ENCODE measurements at places on chromosomes 11 and 22.

- no peak for DNase-seq
Observed at GRCh38 chr11:117371453-117371852, 43.8 kb downstream of the CEP164 start.

GRCh38 chr11:94305146-94305545 is 766 bp downstream of the IZUMO1R start:
- DNase-seq = peak; percentile 65

GRCh38 chr22:50606165-50606945 is 5.8 kb downstream of the MAPK8IP2 start:
- no peak for DNase-seq

DNA sequence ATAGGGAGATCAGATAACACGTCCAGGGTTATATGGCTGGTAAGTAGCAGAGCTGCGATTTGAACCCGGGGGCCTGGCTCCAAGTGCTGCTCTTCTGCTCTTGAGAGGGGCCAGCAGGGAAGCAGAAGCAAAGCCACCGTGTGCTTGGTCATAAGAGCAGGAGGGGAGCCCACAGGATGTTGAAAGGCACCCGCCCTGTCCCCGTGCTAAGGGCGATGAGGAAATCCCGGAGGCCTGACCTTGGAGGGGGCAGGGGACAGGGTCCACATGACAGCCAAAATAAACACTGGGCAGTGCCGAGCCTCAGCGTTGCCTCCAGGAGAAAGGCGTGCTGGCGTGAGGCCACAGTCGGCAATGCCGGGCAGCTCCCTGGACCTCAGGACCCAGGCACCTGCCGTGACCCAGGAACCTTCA is 28.8 kb downstream of the TOM1 start:
- no peak for DNase-seq

DNA sequence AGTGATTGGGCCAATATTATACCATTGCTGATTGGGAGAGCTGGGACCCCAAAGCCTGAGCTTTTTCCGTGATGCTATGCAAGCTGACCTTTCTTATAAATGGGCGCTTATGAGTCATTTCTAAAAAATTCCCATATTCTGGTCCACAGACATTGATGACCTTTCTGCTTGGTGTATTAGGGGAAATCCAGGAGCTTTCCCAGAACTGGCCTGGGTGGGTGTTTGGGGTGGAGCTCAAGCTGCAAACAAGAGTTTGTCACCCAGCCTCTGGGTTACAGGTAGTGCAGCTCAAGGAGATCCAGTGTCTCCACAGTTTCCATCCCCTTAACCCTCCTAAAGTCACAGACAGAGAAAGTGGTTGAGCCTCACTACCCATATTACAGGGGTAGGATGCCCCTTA is 67.7 kb downstream of the CCDC81 start:
- no peak for DNase-seq

DNA sequence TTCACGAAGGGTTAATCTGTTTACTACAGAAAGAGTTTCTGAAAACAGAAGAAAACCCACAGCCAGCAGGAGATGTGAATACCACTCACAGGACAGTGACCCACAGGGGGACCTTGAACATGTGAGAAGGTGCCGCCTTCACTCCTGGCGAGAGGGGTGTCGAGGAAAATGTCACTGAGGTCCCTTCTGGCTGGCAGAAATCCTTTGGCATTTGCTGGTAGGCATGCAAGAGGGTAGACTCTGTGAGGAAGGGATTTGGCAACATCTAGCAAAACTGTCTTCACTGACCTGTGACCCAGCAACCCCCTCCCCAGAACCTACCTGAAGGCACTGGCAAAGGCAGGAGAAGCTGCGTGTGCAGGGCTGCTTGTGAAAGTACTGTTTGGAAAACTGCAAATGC is 8.6 kb downstream of the KCNQ1 start:
- DNase-seq = no peak

Data from AG08395 (cell line).